Parietal lobe (tissue), 2 donors: ENCODE measurements at places on chromosomes 5 and 9. TPM values are rescaled to one million over a fixed set of nuclear protein-coding genes. Genes with fewer than 3 reads are reported as not detected.

C1QTNF2 gene
- total RNA-seq = 3.4 TPM

IQGAP2 gene
- total RNA-seq = 25.0 TPM

CARTPT gene
- 0.63 TPM for total RNA-seq

CEMIP2 gene
- total RNA-seq = 123 TPM

NELFB gene
- total RNA-seq = 34.4 TPM

PHYHD1 gene
- total RNA-seq = 1.9 TPM

PTGS1 gene
- 0.31 TPM for total RNA-seq

SLC6A18 gene
- total RNA-seq = not detected

IL17B gene
- not detected for total RNA-seq

CDH6 gene
- total RNA-seq = 52.0 TPM

ZMAT2 gene
- 41.9 TPM for total RNA-seq

BRINP1 gene
- 69.2 TPM for total RNA-seq
